ENCODE measurements at places on chromosomes 12 and 14.

GRCh38 chr12:18570543-18570942 is 167.3 kb downstream of the PLCZ1 start:
- no peaks in the 10 kb centered on the region for H3K27me3 ChIP-seq
- no peaks in the 10 kb centered on the region for H3K36me3 ChIP-seq
- DNase-seq = no peak
- H3K4me1 ChIP-seq = no peaks in the 10 kb centered on the region
- no peak overlapping the region for H3K27ac ChIP-seq

DNA sequence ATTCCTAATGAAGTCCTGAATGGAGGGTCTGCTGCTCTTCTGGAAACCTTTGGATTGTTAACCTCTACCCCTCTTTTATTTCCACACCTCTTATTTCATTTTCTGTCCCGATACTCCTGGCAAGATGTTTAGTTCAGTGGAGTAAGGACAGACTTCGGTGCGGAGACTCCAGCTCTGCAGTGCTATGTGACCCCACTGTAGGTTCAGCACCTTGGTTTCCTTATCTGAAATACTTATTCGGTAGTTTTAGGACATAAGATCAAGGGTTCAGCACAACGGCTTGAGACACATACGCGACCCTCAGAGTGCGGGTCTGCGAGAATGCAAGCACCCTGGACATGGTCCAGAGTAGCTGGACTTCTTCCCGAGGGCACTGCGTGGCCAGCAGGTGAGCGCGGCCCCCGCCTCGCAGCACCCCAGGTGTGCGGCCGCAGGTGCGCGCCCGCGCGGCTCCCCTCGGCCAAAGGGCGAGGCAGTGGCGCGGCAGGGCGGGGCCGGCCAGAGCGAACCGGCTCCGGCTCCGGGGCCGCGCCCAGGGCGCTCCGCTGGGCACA is 465 bp upstream of the FGD4 start:
- H3K4me1 ChIP-seq = peaks cover 9% of the 10 kb centered on the region
- H3K27me3 ChIP-seq = peaks cover 17% of the 10 kb centered on the region
- H3K36me3 ChIP-seq = no peaks in the 10 kb centered on the region
- H3K27ac ChIP-seq = no peak overlapping the region

GRCh38 chr14:75277008-75277814 is 1.4 kb upstream of the FOS start:
- peaks cover 39% of the 10 kb centered on the region for H3K4me1 ChIP-seq
- H3K27ac ChIP-seq = peak overlapping the region; percentile 99
- peak; percentile 97 for DNase-seq
- H3K36me3 ChIP-seq = peaks cover 25% of the 10 kb centered on the region
- H3K4me3 ChIP-seq = peak overlapping the region; percentile 95
- H3K27me3 ChIP-seq = no peaks in the 10 kb centered on the region

DNA sequence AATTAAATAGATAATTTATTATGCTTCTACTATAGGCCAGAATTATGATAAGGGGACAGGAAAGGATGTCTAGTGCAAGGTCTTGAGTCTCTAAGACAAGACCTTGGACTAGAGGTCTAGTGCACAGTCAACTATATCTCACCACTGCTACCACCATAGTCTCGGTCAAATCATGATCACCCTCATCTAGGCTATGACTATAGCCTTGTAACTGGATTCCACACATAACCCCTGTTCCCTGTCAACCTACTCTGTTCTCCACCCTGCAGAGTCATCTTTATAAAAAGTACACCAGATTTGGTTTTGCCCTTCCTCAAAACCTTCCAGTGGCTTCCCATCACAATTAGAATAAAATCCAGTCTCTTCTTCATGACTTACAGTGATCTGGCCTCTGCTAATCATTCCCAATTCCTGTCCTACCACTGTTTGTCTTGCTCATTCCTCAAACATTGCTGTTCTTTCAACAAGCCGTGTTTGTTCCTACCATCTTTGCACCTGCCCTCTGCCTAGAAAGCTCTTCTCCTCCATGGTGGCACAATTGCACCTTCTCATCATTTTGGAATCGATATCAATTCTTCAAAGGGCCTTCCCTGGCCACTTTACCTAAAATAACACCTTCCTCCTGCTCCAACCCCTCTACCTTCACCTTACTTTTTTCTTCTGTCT is 169.4 kb downstream of the FOXN3 start:
- no peaks in the 10 kb centered on the region for H3K36me3 ChIP-seq
- no peak for DNase-seq
- no peaks in the 10 kb centered on the region for H3K4me1 ChIP-seq
- H3K27ac ChIP-seq = no peak overlapping the region
- no peak overlapping the region for H3K4me3 ChIP-seq
- H3K27me3 ChIP-seq = no peaks in the 10 kb centered on the region

GRCh38 chr12:15532364-15532977 is 210.2 kb downstream of the PTPRO start:
- no peak overlapping the region for H3K4me3 ChIP-seq
- no peak for DNase-seq
- H3K27me3 ChIP-seq = no peaks in the 10 kb centered on the region
- no peaks in the 10 kb centered on the region for H3K36me3 ChIP-seq

Data from osteoblast (primary cell).